ENCODE measurements at places on chromosomes 1 and 21.

DNA sequence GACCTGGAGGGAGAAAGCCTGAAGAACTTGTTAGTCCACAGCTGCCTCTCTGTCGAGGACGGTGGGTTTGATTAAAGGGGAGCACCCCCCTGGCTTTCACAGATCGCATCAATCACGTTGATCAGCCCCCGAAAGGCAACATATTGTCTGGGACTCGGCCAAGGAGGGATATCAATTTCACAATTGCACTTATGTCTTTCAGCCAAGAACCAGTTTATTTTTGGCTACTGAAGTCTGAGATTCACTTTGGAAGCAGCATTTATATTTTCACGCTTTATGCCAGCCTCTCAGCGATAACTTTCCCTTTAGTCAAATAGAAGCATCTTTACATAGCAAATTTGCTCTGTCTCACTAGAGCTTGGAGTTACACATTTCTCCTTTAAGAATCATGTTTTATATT, 253.2 kb upstream of the RRP15 start:
- H3K36me3 ChIP-seq = no peaks in the 10 kb centered on the region
- H3K4me3 ChIP-seq = no peak overlapping the region
- no peak for DNase-seq
- no peak overlapping the region for H3K27ac ChIP-seq

DNA sequence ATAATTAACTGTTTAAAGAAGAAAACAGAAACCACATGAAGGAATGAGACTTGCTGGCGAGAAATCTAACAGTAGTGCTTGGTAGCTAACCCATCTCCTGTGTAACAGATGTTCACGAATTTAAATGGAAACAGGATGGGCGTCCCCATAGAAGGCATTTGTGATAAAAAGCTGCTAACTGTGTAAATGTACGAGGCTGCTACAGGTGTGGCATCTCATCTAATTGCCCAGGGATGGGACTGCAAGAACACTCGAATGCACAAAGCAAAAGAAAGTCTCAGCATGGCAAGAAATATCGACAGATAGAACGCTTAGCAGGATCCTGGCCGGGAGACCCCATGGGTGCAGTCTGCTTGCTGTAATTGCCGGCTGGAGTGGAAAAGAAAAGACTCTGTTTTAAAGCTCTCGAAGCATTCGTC, 112.7 kb downstream of the RUNX1 start:
- no peak overlapping the region for H3K27ac ChIP-seq
- H3K36me3 ChIP-seq = no peaks in the 10 kb centered on the region
- no peak overlapping the region for H3K4me3 ChIP-seq
- H3K4me1 ChIP-seq = no peaks in the 10 kb centered on the region
- no peaks in the 10 kb centered on the region for H3K27me3 ChIP-seq

- no peak overlapping the region for H3K4me3 ChIP-seq
- no peak for DNase-seq
- no peak overlapping the region for H3K27ac ChIP-seq
- peaks cover 13% of the 10 kb centered on the region for H3K4me1 ChIP-seq
- H3K27me3 ChIP-seq = no peaks in the 10 kb centered on the region
Observed at GRCh38 chr1:3799976-3800685, 3.8 kb upstream of the LRRC47 start.

GRCh38 chr1:111620441-111620971, 917 bp downstream of the RAP1A start:
- peak overlapping the region; percentile 90 for H3K4me3 ChIP-seq
- no peaks in the 10 kb centered on the region for H3K36me3 ChIP-seq
- H3K4me1 ChIP-seq = peaks cover 31% of the 10 kb centered on the region
- peak overlapping the region; percentile 99 for H3K27ac ChIP-seq
- no peaks in the 10 kb centered on the region for H3K27me3 ChIP-seq

- no peak overlapping the region for H3K4me3 ChIP-seq
- DNase-seq = no peak
Observed at GRCh38 chr1:232894436-232894835, 56.0 kb upstream of the NTPCR start.

- H3K4me3 ChIP-seq = no peak overlapping the region
- no peak overlapping the region for H3K27ac ChIP-seq
- H3K4me1 ChIP-seq = no peaks in the 10 kb centered on the region
- no peaks in the 10 kb centered on the region for H3K36me3 ChIP-seq
Observed at GRCh38 chr1:38962113-38962512, 20.5 kb upstream of the RHBDL2 start.

Measured in tibial artery (tissue), 4 donors.